ENCODE measurements at places on chromosomes 12 and 14.

DNA sequence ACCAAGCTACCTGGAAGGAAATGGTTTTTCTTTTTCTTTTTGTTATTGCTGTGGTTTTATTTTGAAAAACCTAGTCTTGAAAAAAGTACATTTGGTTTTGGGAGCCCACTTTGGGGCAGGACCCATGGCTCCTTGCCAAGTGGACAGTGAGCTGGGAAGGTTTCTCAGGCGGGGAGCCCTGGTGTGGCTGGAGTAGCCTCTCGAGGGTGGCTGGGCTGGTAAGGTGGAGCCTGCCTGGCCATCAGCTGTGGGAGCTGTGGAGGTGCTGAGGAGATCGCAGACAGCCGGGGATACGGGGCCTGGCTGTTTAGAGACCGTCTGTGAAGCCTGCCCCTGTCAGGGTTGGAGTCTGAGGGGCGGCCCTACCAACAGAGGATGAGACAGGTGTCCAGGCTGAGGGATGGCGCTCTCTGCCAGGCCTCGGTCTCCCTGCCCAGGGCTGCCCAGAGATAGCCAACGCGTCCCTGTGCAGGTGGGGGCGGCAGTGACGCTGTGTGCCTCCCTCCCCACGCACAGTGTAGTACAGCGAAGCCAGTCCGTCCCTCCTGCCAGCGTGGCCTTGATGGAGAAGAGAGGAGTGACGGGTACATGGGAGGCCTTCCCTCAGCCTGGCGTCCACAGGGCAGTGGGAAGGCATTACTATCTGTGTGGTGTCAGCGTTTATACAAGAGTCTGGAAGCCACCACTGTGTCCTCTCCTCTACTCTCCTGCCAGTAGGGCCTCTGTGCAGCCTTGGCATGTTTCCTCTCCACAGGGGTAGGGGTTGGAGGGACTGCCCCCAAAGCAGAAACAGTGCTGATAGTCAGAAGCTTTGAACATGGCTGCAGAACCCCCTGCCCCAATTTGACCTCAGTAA, 5.9 kb downstream of the RIN3 start:
- DNase-seq, result no peak

DNA sequence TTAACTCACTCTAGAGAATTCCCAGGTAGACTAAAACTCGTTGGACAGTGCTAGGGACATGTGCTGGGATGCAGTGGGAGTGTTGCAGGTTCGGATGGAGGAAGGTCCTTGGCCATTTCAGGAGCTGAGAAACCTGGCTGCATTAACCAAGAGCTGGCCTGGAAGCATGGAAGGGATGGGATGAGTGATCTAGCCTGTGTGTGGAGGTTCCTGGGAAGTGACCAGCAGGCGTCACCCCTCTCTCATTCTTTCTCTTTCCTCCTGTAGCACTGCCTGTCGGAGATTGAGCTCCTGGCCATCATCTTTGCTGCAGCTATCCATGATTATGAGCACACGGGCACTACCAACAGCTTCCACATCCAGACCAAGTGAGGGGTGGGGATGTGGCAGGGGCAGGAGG, 15.6 kb downstream of the PPP1R1A start:
- DNase-seq, result no peak

DNA sequence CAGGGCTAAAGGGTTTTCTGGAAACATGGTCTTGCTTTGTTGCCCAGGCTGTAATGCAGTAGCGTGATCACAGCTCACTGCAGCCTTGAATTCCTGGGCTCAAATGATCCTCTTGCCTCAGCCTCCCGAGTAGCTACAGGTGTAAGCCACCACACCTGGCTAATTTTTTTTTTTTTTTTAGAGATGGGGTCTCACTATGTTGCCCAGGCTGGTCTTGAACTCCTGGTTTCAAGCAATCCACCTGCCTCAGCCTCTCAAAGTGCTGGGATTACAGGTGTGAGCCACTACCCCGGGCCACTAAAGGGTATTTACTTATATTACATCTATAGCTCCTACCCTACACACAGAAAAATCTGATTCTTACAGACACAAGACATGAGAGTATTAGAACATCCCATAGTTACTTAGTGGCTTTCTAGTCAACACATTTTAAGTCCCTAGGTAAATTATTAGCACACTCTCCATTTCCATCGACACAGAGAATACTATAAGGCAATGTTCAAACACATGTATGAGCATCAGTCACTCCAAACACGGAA, 6.2 kb upstream of the DCAF11 start:
- DNase-seq, result no peak

DNA sequence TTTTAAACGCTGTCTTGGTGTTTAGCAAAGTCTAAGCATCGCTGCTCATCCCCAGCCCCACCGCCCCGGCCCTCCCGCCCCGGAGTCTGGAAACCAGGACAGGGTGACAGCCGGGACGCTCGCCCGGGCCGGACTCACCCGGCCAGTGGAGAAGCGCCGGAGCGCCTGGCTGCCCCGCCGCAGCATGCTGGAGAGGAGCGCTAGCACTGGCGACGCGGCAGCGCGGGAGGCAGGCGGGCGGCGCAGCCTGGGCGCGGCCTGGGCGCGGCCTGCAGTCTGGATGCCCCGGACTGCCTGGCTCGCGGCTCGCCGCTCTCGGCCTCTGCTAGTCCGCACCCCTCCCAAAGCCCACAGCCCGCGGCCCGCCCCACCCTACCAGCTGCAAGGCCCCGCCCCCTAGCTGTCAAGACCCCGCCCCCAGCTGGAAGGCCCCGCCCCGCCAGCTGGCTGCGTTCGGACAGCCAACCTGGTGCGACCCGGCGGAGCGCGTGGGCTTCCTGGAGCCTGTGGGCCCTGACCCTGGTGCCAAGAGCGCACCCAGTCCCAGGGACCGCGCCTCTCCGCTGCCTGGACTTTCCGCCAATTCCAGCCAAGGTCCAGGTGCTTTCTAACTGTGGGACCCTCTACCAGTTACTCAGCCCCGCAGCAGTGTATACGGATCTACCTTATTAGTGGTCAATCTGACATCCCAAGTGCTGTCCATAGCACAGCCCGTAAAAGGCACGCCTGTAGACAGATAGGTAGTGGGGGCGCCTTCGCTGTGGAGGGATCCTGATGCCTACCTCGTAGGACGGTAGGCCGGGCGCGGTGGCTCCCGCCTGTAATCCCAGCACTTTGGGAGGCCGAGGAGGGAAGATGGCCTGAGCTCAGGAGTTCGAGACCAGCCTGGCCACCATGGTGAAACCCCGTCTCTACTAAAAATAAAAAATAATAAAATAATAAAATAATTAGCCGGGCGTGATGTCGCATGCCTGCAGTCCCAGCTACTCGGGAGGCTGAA, at the start of gene ALDH1L2:
Gene ALDH1L2, minus strand, starts transcription at position 208 of the 1,000 bp plus-strand sequence. Its CDS starts 22 bp downstream, at position 186.
- DNase-seq, result peak; percentile 90
